Inflammatory macrophage (primary cell): ENCODE measurements at places on chromosomes 5 and 9.

- no peak for DNase-seq
Observed at GRCh38 chr5:109196823-109197160, 213.0 kb downstream of the PJA2 start.

- DNase-seq, result no peak
Observed at GRCh38 chr5:139670369-139671095, 22.4 kb downstream of the CXXC5 start.

GRCh38 chr5:22985446-22985845 lies 132.3 kb upstream of the CDH12 start:
- DNase-seq, result no peak

DNA sequence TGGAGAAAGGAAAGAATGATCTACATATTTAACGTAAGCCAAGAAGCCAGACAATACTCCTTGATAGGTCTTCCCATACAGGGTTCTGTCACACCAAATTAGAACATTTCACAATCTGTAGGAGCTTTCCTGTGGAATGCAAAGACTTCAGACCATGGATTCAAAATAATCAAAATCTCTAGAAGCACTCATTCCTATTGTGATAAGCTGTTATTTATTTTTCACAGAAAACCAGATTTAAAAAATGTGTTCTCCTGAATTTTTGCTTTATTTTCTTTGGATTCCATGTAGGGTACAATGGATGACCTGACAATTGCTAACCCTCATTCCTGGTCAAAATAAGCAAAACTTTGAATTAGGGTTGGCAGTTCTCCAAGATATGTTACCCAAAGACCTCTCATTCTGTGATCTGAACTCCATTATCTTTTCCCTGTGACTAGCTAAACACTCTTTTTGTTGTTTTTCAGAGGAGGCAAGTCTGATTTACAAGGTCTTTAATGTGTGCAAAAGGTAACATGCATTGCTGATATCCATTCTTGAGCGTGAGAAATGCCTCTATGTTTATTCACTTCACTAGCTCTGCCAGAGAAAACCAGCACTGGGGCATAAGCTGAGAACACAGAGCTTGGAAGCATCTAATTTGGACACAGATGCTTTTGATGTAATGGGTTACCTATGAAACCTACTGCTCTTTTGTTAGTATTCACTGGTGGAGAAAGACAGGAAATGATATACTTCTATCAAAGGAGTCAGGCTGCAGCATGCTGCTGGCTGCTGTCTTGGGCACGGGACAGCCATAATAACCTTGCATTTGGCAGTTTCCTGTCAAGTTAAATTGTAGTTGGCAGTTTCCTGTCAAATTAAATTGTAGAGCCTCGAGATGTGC lies 31.4 kb downstream of the ACTBL2 start:
- no peak for DNase-seq

DNA sequence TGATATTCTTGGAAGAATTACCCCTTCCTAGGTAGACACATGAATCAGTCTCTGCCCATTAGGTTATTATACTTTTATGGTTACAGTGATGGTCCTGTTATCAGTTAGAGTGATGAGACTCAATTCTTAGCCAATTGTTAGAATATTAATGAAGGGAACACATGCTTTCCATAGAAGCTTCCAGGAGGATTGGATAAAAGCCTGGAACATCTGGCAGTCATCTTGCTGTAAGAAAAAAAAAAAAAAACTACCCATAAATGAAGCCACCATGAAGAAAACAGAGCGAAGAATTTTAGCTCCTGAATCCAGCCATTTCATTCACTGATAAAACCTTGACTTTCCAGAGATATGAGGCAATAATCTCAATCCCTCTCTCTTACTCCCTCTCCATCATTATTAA lies 262.5 kb upstream of the GRIN3A start:
- DNase-seq, result no peak

DNA sequence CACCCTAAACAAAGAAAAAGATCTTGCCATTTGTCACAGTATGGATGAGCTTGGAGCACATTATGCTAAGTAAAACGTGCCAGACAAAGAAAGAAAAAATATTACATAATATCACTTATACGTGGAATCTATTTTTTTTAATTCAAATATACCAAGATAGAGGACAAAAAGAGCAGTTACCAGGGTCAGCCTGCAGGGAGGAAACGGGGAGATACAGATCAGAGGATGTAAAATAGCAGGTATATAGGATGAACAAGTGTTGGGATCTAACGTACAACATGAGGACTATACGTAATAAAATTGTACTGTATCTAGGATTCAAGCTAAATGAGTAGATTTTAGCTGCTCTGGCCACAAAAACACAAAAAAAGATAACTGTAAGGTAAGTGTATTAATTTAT lies 247.5 kb downstream of the TMEM161B start:
- no peak for DNase-seq

DNA sequence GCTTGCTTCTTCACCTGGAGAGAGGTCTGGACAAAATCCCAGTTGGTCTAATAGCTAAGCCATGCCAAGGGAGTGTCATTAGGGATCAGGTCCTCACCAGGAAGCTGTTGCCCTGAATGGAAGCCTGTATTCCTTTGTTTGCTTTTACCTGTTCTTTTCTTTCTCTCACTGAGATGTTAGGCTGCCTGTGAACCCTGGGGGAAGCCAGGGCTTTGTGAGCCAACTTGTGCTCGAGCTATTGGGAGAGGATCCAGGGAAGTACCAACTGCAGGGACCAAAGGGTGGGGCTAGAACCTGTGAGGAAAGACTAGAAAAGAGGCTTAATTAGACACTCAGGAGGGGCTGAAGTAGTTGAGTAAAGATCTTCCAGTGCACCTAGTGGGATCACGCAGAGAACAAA lies 451.2 kb upstream of the TLE4 start:
- no peak for DNase-seq

DNA sequence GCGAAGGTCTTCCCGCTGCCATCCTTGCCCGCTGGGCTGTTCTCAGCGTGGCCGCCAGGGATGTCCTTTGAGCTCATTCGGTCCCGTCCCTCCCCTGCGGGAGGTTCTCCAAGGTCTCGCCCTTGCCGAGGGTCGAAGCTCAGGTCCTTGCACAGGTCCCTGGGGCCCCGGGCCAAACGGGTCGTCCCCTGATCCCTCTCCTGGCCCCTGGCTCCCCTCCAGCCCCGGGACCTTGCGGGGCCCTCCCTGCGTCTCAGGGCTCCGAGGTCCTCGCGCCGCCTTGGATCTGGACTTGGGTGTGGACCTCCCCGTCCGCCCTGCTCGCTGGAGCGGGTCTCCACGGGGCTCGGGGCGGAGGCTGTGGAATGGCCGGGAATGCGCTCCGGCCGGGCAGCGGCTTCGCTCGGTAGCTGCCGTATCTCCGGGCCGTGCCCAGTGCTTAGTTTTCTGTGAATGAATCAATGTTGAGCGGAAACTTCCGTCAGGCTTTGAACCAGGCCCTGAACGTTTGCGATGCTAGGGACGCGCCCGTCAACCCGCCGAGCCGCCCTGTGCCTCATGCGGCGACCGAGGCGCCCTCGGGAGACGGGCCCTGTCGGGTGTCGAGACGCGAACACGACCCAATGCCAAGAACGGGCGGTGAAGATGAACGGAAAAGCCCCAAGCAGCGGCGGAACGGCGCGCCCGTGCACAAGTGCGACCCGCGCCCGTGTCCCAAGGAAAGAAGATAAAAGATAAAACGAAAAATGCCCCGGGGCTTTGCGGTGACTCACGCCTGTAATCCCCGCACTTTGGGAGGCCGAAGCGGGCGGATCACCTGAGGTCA lies 780 bp downstream of the RNU6ATAC start:
- DNase-seq, result peak; percentile 54

DNA sequence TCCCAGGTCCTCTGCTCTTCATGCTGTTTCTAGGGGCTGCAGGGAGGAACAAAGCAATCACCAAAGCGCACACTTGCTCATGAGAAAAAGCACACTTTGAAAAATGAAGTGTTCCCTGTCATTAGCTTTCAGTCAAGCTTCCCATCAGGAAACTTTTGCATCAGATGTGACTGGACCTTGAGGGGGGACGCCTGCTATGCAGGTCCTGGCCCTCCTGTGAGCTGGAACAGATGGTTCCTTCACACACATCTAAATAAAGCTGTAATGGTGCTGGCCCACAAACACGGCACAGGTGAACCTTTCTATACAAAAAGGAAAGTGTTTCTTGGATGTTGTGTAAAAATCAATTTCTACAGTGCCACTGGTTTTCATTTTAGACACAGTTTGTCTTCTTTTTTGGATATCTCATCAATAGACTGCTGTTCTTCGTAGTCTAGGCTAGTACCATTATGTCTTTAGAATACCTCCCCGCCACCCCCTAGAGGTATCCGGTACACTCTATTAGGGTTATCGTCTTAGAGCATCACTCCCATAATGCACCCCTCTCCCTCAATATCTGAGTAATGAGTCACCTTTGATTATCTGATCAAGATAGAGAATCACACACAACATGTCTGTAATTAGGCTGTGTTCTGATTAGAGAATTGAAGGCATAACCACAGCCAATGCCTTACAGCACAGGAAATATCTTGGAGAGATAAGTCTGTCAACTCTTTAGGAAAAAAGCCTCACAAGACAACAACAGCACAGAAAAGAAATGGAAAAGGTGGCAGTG lies 266.3 kb downstream of the TLR4 start:
- DNase-seq, result no peak

DNA sequence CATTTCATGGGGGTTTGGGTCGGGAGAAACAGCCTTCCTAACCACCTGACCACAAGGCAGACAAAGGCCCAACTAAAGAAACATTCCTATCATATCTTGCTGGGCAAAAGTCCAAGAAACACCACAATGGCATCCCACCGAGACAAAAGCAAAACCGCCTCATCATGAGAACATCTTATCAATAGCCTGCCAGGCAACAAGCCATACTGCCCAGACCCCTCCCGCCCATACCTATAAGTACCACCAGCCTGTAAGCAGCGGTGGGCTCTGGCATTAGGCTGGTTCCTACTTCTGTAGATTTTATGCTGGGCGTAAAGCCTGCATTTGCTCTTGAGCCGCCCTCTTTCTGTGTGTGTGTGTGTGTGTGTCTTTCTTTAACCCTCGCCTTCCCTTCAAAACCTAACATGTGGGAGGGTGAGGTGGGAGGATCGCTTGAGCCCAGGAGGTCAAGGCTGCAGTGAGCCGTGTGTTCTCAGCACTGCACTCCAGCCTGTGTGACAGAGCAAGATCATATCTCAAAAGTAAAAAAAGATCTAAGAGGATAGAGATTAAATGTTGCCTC lies 56.9 kb downstream of the PDE6A start:
- no peak for DNase-seq

DNA sequence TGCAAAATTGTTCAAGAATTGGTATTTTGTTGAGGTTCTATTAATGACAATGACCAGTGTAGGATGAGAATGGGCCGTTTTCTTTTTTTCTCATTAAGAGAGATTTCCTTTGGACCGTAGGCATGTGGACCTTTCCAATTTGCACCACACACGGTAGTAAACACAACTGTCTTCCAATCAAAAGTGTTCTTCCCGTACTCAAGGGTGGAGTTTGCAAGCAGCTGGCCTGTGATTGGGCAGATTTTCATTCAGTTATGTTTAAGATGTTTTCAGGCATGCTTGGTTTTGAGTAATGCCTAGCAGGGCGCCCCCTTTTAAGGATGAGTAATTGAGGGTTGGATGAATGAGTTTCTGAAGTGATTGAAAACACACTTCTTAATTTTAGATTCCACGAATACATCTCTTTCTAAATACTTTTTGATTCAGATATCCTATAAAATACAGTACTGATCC lies 2.5 kb downstream of the KDM3B start:
- peak; percentile 68 for DNase-seq

GRCh38 chr9:28163619-28164018 lies 590.3 kb upstream of the C9orf72 start:
- no peak for DNase-seq

DNA sequence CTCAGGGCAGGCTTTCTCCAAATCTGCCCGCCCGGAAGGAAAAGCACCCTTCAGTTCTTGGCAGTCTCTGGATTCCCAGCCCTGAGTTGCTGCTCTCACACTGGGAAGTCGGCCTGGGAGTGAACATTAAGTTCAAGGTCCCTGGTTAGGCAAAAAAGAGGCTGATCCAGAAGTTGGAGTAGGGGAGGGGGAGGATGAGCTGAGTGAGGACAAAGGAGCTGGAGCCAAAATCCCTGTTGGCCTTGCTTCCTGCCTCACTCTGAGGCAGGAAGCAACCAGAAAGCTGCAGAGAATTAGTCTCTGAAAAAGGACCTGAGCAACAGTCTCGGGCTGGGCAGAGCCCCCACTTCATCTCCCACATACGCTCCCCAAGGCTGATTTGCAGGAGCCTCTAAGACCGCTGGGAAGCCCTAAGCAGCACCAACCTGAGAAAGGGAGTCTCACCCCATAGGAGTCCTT lies 15.0 kb upstream of the RPS14 start:
- no peak for DNase-seq
